NB4 (cell line): ENCODE measurements at places on chromosomes 12 and 14.
A peak's percentile ranks its signal among the peaks of the same experiment; 100 is the strongest.

GRCh38 chr12:128570191-128571065 lies 253.3 kb downstream of the SLC15A4 start:
- no peak for DNase-seq

- DNase-seq = no peak
These were observed 65.1 kb downstream of the RNFT2 start for GRCh38 chr12:116803013-116803736.

- DNase-seq = no peak
These were observed 404.7 kb upstream of the FLRT2 start for GRCh38 chr14:85125291-85125670.

DNA sequence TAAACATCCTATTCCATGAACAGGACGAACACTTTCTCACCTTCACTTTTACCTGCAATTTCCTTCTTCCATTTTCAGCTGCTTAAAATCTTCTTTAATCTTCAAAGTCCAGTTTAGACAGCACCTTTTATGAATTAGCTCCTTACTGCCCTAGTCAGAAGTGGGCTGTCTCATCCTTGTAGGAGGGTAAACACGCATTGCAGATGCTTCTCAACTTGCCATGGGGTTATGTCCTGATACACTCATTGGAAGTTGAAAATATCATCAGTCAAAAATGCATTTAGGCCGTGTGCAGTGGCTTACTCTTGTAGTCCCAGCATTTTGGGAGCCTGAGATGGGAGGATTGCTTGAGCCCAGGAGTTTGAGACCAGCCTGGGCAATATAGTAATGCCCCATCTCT lies 35.2 kb downstream of the HMGA2 start:
- no peak for DNase-seq

GRCh38 chr12:68162374-68162773 lies 2.8 kb upstream of the IFNG start:
- DNase-seq = no peak

- peak; percentile 50 for DNase-seq
These were observed 3.7 kb upstream of the CISTR start for GRCh38 chr12:53755451-53755891.

DNA sequence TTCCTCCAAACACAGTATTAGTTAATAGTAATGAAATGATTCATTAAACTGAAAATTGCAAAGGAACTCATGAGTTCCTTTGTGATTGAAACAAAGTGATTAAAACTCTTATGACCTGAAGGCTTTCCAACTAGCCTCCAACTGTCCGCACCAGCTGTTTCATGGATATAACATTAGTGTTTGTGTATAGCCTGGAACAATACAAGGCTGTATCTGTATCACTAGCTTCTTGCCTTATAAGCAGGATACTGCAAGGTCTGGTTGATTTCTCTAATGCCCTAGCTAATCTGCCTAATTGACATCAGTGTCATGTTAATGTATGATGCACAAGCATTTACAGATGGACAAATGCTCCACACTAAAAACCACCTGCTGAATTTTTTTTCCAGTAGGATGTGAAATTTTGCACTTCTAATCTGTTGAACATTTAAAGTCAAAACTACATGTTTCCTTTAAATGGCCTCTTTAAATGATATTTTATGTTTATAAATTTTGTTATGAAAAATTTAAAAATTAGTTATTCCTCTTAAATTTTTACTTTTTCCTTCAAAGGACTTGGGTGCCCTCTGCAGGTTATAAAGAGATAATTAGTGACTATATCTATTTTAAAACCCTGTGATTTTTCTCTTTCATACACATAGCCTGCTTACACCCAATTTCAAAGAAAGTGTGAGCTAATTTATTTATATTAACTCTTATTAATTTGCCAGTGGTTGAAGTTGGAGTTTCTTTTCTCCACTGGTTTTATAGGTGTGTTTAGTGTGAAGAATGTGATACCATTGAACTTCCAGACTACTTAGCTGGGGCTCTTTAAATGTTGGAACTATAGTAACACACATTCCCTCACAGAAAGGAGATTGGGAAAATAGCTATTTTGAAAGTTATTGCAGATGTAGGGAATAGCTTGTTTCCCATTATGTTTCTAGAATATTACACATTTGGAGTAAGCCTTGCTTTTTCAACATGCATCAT lies 25.4 kb downstream of the AP5M1 start:
- DNase-seq = no peak

DNA sequence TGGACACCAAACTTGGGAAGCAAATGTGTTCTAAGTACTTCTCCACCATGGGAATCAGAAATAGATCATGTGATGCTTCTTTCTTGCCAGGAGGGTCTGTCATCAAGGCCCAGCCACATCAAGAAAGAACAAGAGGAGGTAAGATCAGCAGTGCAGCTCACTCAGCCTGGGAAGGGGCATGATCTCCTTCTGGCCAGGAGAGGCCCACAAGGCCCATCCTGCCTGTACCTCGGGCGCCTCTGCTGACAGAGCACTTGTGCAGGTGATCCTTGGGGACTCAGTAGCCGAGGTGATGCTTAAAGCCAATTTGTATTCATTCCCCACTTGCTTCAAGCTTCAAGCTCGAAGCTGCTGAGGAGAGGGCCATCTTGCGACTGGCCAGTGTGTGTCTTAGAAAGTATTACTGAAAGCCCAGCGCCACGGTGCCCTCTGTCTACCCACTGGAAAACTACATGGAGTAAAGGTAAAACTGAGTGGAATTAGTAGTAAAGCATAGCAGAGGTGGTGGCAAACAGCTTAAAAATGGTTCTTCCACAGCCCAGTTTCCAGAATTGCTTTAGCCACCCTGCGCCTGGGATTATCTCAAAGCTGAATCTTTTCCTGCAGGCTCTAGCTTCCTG lies 26.2 kb downstream of the RTRAF start:
- peak; percentile 48 for DNase-seq

DNA sequence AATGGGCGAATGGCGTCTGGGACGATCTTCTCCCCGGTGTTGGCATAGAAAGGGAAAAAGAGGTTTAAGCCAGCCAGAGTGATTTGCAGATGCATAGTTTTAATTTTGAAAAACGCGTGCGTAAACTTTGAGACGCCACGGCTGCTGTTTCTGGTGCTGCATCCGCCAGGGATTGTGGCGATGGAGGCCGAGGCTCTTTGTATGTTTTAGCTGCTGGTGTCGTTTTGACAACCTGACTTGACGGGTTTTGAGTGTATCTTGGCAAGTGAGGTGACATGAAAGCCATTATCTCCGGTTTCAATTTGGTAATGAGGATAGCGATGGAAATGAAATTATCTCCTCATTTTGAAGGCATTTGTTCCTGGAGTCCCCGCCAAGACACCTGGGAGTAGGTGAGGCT lies 1.6 kb downstream of the PTGDR start:
- DNase-seq = no peak

GRCh38 chr12:55934773-55935172 lies 3.8 kb downstream of the DGKA start:
- no peak for DNase-seq

- no peak for DNase-seq
These were observed 13.8 kb downstream of the VASH1 start for GRCh38 chr14:76774821-76775694.

GRCh38 chr12:62914443-62915203 lies 20.3 kb downstream of the PPM1H start:
- peak; percentile 17 for DNase-seq

DNA sequence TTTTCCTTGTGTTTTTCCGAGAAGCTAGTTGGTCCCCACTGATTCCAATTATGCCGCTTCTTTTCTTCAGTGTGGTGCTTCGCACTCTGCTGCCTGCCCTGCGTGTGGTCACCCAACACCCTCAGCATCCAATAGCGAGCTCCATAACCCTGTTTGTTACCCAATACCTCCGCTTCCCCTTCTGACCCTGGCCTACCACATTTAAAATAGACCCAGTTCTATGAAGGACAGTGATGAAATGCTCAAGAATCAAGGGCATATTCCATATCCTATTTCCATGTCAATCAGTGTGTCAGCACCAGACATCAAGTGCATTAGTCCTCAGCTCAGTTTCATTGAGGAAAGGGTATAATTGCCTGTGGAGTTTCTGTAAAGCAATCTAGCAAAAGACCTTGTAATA lies 9.5 kb downstream of the NDRG2 start:
- peak; percentile 72 for DNase-seq

- DNase-seq = peak; percentile 10
These were observed 24.7 kb downstream of the DDHD1 start for GRCh38 chr14:53128303-53129028.
